Activated CD8-positive, alpha-beta memory T cell treated with anti-CD3 and anti-CD28 coated beads, Interleukin-2, amount 10 ng/mL, durations not matched to agents 7 days and 5 days (primary cell): ENCODE measurements at places on chromosomes 4 and X. TPM values are rescaled to one million over a fixed set of nuclear protein-coding genes. Genes with fewer than 3 reads are reported as not detected.
A peak's percentile ranks its signal among the peaks of the same experiment; 100 is the strongest.

DNA sequence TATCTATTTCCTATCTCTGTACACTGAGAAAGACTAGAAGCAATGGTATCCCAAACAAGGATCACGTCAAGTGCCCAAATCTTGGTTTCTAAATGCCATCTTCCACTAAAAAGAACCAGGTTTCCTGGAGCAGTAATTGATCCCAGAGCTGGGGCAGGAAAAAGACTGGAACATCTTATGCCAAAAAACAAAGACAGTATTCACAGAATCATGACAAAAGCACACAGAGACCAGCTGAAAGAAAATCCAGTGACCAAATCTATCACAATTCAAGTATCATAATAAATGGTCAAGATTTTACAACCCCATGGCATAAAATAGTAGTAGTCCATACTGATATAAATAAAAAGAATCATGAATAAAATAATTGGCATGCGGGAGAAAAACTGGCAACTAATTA, 44.9 kb downstream of the CENPC start:
- no peak for DNase-seq

DNA sequence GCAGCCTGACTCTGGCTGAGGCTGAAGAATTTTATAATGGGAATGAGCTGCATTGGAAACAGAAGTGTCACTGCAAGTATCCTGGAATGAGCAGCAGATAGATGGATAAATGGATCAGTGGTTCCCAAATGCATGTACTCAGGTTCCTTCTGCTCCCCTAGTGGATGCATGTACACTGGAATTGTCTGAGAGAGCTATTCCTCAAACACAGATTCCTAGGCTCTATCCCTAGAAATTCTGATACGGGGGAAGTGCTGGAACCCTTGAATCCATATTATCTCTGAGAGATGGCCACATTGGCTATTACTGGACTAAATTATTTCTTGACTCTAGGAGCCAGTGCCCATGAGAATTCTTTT, 64.8 kb downstream of the TMEM131L start:
- no peak for DNase-seq

GRCh38 chr4:141771889-141772830, 135.8 kb downstream of the IL15 start:
- DNase-seq: peak; percentile 40

GRCh38 chr4:28350485-28350884, 1489.8 kb downstream of the STIM2 start:
- DNase-seq: no peak

DNA sequence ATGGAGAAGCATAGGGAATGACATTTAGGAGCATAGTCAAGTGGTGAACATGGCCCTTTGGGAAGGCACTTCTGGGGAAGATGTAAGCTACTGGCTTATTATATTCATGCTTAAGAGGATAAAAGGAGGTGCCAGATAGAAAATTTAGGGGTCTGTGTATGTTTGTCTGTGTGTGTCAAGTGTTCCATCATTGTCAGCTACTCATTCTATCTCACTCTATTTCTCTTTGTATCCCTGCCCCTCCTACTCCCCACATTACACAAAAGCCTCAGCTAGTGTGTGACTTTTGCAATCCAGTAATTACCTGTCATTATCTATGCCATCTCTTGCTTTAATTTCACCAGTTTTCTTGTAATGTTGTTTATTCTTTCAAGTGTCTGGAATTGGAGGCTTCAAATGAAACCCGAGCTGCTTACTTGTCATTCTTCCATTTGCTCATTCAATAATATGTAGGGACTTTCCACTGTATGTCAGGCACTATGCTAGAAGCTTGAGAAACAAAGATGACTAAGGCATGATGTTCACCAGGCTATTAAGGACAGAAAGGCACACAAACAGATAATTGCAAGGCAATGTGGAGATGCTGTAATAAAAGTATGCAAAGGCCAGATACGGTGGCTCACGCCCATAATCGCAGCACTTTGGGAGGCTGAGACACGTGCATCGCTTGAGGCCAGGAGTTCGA, 229.8 kb upstream of the TEX13C start:
- no peak for DNase-seq

GRCh38 chr4:145670422-145670821, 9.5 kb upstream of the C4orf51 start:
- DNase-seq: no peak

- no peak for DNase-seq
Observed at GRCh38 chrX:48965959-48966358, 5.7 kb downstream of the KCND1 start.

GRCh38 chrX:51893931-51894696, 691 bp downstream of the MAGED1 start:
- DNase-seq: peak; percentile 38

GRCh38 chr4:162582180-162582579, 418.4 kb upstream of the FSTL5 start:
- no peak for DNase-seq

- DNase-seq: no peak
Observed at GRCh38 chr4:153067376-153067775, 131.3 kb downstream of the FHDC1 start.

- DNase-seq: no peak
Observed at GRCh38 chr4:168139336-168139735, 47.0 kb downstream of the ANXA10 start.

DNA sequence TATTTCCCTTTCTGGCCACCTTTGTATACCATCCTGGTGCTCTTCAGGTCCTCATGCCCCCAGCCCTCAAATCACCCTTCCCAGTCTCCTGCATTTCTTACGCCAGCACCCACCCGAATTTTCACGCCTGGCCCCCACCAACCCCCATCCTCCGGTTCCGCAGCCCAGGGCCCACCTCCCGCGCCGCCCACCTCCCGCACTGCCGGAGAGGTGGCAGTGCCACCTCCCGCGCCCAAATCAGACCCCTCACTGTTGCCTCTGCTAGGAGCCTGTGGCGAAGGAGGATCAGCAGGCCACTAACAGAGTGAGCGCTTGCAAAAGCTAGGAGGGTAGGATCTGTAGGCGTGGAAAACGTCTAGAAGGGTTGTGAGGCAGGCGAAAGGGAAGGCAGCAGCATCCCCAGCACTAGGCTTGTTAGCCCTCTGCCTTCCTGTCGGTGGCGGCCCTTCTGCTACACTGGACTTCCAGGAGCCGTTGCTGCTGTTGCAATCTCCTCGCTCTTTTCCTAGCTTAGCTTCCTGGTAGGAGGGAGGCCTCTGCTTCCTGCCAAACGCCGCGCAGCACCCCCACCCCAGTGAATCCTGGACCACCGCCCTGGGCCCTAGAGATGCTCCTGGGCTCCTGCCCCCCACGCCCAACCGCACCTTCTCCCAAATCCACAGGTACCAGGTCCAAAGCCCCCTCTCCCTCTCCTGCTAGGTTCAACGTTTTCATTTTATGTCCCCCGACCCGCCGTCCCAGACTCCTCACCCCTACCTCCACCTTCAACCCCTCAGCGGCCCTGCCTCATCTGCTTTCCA, 51.0 kb downstream of the SPIN2B start:
- no peak for DNase-seq

- DNase-seq: no peak
Observed at GRCh38 chr4:5747738-5748375, 36.9 kb downstream of the EVC start.

- DNase-seq: no peak
Observed at GRCh38 chrX:80799584-80799983, 10.1 kb downstream of the BRWD3 start.

GRCh38 chr4:76430519-76431388, 4.3 kb upstream of the SHROOM3 start:
- no peak for DNase-seq

DNA sequence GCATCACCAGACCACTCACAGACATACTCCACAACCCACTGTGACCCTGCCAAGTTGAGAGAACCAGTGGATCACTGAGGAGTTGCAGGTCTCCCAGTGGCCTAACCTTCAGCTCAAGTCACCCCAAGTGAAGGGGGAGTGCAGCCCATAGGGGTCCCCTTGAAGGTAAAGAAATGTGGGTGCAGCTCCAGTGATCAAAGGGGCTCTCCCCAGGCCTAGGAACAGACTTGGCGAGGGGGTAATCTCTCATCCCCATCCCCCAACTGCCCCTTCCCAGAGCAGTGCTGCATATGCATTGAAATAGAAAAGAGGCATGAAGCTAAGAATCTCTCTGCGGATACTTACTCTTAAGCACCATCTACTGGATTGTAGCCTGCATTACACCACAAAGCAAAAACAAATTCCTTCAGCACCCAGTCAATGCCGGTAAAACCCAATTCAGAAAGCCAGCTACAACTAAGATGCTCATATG, 27.0 kb downstream of the MAGEE1 start:
- DNase-seq: no peak

- no peak for DNase-seq
Observed at GRCh38 chrX:11431786-11432185, 138.6 kb downstream of the AMELX start.

- DNase-seq: no peak
Observed at GRCh38 chr4:26191353-26191752, 129.5 kb upstream of the RBPJ start.

GRCh38 chrX:96715481-96715880, 30.8 kb downstream of the DIAPH2 start:
- DNase-seq: no peak

DNA sequence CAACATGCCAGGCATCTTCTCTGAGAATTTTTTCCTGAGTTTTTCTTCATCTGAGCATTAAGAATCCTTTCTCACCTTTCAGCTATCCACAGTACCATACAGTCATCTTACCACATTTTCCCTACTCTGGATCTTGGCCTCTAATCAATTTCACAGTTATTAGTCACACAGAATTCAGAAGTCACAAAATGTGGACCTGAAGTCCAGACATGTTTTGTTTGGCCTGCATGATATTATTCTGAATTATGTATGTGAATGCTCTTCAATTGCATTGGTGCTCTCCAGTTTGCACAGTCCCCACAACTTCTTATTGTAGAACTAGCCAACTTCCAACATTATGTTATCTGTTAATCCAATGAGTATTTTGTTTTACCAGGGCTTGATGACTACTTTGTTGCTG, 102.3 kb upstream of the GRIA3 start:
- no peak for DNase-seq

DNA sequence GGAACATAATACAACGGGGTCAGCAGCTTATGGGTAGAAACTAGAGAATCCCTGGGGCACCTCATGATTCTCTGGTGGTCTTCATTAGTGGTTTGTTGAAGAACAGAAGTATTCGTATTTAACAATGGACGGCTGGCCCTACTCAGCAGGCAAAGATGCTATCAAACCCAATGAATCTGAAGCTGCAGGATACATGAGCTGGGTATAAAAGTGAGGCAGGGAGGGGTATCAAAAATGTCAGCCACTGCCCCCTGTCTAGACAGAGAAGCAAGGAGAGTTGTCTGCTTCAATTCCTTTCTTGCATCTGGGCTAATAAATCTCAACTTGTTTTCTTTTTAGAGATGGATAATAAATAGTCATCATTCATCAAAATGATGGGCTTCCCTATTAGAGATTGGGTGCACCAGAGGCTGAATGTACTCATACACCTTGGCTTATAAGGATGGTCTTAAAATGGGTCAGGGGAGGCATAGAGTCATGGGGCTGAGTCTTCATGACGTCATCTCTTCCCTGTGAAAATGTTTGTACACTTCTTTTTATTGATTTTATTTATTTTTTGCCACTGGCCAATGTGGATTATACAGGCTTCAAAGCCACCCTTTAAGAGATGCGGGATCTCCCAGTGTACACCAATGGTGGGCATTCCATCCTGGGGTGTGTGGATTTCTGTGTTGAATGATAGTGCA, 259.5 kb downstream of the SHOX start:
- no peak for DNase-seq

- no peak for DNase-seq
Observed at GRCh38 chr4:17092736-17093437, 194.4 kb upstream of the LDB2 start.

DNA sequence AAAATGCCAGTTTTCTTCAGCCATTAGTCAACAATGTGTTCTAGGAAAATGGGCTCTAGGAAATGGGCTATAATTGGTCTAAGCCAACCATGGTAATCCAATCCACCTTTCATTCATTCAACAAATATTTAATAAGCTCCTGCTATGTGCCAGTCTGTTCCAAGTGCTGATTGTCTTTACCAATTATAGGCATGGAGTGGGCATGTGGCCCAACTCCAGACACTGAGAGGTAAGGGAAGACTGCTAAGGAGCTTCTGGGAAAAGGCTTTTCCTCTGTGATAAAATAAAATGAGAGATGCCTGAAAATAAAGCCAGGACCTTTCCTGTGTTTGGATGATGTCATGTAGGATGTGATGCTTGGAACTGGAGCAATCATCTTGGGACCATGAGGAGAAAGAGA, 43.3 kb downstream of the HOPX start:
- DNase-seq: no peak

- no peak for DNase-seq
Observed at GRCh38 chr4:105634402-105635080, 73.9 kb downstream of the INTS12 start.

- DNase-seq: no peak
Observed at GRCh38 chr4:182971702-182972101, 54.5 kb upstream of the DCTD start.

DNA sequence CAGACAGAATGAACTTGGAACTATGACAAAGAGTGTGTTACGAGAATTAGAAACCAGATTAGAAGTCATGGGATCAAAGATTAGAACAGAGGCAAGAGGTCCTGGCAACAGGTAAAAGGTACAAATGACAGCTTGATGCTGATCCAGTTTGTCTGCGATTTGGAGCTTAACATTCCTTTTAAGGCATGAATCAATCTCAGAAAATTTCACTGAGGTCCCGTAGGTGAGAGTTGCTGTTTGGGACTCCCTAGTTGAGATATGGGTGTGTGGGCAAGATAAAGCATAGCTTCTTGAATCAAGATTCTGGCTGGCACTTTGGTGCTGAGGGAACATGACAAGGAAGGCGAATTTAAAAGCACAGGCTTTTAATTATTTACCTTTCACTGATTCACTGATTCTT, 62.6 kb upstream of the ACSL4 start:
- no peak for DNase-seq

DNA sequence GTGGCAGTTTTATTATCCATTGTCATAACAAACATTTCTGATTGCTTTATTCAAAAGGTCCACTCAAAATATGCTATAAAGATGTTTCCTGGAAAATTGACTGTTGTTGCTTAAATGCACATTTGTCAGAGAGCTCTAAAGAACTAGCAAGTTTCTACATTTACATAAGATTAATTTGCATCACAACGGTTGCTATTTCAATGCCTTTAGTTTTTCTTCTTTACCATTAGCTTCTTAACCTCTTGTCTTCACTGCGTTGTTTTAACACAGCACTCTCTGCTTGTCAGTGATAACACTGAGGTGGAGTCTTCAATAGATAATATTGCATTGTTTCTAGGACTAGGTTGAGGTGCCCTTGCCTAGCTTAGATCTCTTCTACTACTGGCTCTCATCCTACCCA, 76.7 kb upstream of the GALNT7 start:
- no peak for DNase-seq

GRCh38 chr4:7201420-7202305, 9.3 kb downstream of the SORCS2 start:
- DNase-seq: no peak

- DNase-seq: no peak
Observed at GRCh38 chr4:54268151-54268550, 39.1 kb downstream of the PDGFRA start.

The CCKAR gene
- not detected for total RNA-seq

The FAM9B gene
- total RNA-seq: not detected

The FAM53A gene
- 1.6 TPM for total RNA-seq

The GPRASP3 gene
- 2.4 TPM for total RNA-seq

The RHOXF2 gene
- total RNA-seq: not detected

The PLS3 gene
- total RNA-seq: 0.79 TPM

The COX7B2 gene
- total RNA-seq: not detected
